Stimulated activated naive B cell treated with anti-CD40 and anti-IgM and Interleukin-4, amounts not matched to agents 10 μg/mL and 1 μg/mL and 100 μg/mL, for 72 hours (primary cell): ENCODE measurements at places on chromosomes 2 and 18.
A peak's percentile ranks its signal among the peaks of the same experiment; 100 is the strongest.

DNA sequence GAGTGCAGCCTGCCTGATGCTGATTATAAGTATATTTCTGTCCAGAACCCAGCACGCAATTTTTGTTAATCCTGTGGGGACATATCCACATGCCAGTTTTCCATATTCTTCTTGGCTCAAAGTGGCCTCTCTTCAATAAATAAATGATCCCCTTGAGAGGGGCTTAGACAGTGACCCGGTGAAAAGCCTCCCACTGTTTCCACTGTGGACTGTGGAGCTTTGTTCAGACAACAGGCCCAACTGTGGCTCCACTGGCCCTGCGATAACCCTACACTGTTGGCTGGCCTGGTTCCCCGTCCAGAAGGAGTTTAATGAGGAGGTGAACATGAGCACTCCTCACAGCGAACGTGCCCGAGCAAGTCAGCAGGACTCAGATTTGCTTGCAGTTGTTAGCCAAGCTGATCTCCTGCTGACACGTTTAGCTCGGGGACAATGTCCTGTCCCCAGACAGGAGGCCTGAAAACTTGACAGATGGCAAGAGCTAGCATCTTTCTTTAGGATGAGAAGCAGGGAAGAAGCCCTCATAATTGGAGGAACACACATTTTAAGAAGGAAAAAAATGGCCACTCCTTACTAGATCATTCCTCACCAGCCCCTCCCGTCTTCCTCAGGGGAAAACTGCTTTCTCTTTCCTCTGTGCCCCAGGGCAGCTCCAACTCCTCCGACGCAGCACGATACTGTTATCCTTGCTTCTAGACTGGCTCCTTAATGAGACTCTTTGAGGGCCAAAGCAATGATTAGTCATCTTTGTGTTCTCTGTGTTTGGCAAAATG is 20.0 kb upstream of the MTCL1 start:
- H3K27ac ChIP-seq, result no peak overlapping the region
- H3K36me3 ChIP-seq, result no peaks in the 10 kb centered on the region

DNA sequence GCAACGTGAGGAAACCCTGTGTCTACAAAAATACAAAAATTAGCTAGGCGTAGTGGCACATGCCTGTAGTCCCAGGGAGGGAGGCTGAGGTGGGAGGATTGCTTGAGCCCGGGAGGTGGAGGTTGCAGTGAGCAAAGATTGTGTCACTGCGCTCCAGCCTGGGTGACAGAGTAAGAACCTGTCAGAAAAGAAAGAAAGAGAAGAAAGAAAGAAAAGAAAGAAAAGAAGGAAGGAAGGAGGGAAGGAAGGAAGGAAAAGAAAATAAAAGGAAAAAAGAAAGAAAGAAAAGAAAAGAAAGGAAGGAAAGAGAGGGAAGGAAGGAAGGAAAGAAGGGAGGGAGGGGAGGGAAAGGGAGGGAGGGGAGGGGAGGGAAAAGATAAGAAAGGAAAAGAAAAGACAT is 89.9 kb upstream of the HPCAL1 start:
- H3K4me3 ChIP-seq, result no peak overlapping the region
- DNase-seq, result no peak
- no peaks in the 10 kb centered on the region for H3K4me1 ChIP-seq
- H3K27me3 ChIP-seq, result peaks cover 2% of the 10 kb centered on the region

GRCh38 chr2:174760845-174761473 is 3.3 kb downstream of the CHRNA1 start:
- no peak overlapping the region for H3K4me3 ChIP-seq
- H3K27ac ChIP-seq, result no peak overlapping the region
- peaks cover 34% of the 10 kb centered on the region for H3K27me3 ChIP-seq
- peaks cover 5% of the 10 kb centered on the region for H3K4me1 ChIP-seq
- DNase-seq, result no peak

- H3K27ac ChIP-seq, result no peak overlapping the region
- H3K36me3 ChIP-seq, result no peaks in the 10 kb centered on the region
- H3K4me3 ChIP-seq, result no peak overlapping the region
- no peak for DNase-seq
- H3K4me1 ChIP-seq, result no peaks in the 10 kb centered on the region
- no peaks in the 10 kb centered on the region for H3K27me3 ChIP-seq
These were observed 117.1 kb upstream of the DTNA start for GRCh38 chr18:34592961-34593382.

- H3K36me3 ChIP-seq, result peaks cover 3% of the 10 kb centered on the region
- no peak for DNase-seq
- no peaks in the 10 kb centered on the region for H3K27me3 ChIP-seq
- no peak overlapping the region for H3K27ac ChIP-seq
- peaks cover 5% of the 10 kb centered on the region for H3K4me1 ChIP-seq
These were observed 66.1 kb downstream of the C18orf63 start for GRCh38 chr18:74381621-74382295.

- no peak for DNase-seq
- H3K4me3 ChIP-seq, result no peak overlapping the region
- H3K4me1 ChIP-seq, result peaks cover 7% of the 10 kb centered on the region
- H3K27ac ChIP-seq, result no peak overlapping the region
These were observed 12.8 kb downstream of the ASIC4 start for GRCh38 chr2:219527076-219527394.

DNA sequence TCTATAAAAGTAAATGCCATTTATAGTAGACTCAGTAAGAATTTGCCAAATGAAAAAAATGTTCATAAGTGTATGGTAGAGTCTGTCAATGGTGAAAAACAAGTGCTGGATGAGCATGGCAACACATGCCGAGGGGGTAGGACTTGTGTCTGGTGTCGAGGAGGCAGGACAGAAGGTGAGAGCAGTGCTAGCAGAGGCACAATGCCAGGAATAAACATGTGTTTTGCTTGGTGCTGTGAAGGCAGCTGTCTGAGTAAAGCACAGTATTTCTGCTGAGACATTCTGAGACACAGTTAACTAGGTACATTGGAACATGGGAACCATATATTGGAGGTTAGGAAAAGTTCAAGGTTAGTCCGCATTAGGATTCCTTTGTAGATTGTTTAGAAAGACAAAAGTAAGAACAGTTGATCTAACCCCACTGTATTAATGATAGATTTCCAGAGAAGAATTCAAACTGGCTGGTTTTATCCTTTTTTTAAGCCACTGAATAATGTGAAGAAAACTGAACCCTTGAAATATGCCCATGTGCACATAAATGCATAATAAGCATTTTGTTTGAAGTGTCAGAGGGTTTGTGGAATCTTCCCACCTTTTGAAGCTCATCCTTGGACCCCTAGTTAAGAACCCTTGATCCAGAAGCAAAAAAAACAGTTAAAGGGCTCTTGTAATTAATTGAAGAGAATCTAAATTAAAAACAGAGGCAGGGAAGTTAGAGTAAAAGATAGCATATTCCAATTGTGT is 7.1 kb downstream of the RBM45 start:
- H3K4me3 ChIP-seq, result no peak overlapping the region
- H3K36me3 ChIP-seq, result peaks cover 37% of the 10 kb centered on the region

DNA sequence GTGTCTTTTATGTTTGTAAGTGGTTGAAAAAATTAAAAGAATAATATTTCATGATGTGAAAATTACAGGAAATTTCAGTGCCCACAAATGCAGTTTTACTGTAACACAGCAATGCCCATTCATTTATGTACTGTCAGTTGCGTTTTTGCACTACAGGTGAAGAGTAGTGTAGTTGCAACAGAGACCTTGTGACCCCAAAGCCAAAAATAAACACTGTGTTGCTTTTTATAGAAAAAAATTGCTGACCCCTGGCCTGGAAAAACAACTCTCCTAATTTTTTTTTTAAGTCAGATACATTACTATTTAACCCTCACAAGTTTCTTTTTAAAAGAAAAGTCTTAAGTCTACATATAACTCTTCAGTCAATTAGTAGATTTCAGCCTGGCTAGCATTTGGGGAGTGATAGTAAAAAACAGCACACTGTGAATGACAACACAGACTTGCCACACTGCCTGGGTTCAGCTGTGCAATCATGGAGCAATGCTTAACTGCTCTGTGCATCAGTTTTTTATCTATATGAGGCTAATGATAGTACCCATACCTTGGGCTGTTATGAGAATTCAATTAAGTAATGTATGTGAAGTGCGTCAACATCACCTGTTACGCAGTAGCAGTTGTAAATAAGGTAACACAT is 8.1 kb downstream of the KLHL14 start:
- H3K27me3 ChIP-seq, result no peaks in the 10 kb centered on the region
- no peak overlapping the region for H3K27ac ChIP-seq
- DNase-seq, result no peak
- peaks cover 32% of the 10 kb centered on the region for H3K4me1 ChIP-seq
- peaks cover 4% of the 10 kb centered on the region for H3K36me3 ChIP-seq

GRCh38 chr18:75291460-75291859 is 80.9 kb downstream of the TSHZ1 start:
- H3K27ac ChIP-seq, result no peak overlapping the region
- DNase-seq, result no peak

- no peaks in the 10 kb centered on the region for H3K27me3 ChIP-seq
- no peak for DNase-seq
- H3K4me3 ChIP-seq, result no peak overlapping the region
- H3K27ac ChIP-seq, result peak overlapping the region; percentile 25
- H3K36me3 ChIP-seq, result peaks cover 26% of the 10 kb centered on the region
These were observed 7.4 kb downstream of the MYL12B start for GRCh38 chr18:3269241-3269913.

GRCh38 chr18:8133032-8133431 is 476.2 kb upstream of the RAB12 start:
- H3K27me3 ChIP-seq, result peaks cover 4% of the 10 kb centered on the region
- H3K27ac ChIP-seq, result no peak overlapping the region
- no peaks in the 10 kb centered on the region for H3K36me3 ChIP-seq
- DNase-seq, result no peak
- no peak overlapping the region for H3K4me3 ChIP-seq

DNA sequence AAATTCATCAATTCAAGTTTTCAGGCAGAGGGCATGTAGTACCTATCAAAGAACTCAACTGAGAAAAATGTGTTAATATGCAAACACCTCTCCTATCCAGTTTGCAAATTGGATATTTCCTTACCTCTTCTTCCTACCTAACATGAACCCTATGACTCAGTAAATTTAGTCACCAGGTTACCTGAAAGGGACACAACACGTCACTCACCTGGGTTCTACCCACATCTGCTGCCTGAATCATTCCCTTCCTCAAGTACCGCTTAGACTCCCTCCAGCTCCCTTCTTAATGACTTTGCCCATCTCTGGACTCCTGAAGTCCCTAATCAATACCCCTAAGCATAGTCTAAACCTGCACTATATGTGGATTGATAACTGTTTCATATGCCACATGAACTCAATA is 10.4 kb downstream of the ANKRD44 start:
- H3K27me3 ChIP-seq, result no peaks in the 10 kb centered on the region
- peak overlapping the region; percentile 42 for H3K27ac ChIP-seq
- peaks cover 51% of the 10 kb centered on the region for H3K36me3 ChIP-seq

DNA sequence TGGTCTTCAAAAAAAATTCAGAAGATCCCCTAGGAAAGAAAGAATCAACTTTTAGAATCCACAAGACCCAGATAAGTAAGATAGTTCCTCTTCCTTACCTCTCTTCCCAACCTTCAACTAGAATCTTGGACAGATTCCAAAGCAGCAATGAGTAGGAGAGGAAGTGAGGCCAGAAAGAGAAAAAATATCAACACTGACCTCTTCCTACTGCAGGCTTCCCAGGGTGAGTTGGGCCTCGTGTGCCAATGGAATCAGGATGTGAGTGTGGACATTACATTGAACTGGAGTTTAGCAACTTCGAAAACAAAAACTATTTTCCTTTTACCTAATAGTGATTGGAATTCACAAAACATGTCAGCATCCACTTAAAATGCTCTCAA is 102.5 kb upstream of the PIEZO2 start:
- H3K36me3 ChIP-seq, result no peaks in the 10 kb centered on the region
- no peaks in the 10 kb centered on the region for H3K4me1 ChIP-seq
- no peak overlapping the region for H3K4me3 ChIP-seq
- no peak overlapping the region for H3K27ac ChIP-seq
- no peaks in the 10 kb centered on the region for H3K27me3 ChIP-seq

DNA sequence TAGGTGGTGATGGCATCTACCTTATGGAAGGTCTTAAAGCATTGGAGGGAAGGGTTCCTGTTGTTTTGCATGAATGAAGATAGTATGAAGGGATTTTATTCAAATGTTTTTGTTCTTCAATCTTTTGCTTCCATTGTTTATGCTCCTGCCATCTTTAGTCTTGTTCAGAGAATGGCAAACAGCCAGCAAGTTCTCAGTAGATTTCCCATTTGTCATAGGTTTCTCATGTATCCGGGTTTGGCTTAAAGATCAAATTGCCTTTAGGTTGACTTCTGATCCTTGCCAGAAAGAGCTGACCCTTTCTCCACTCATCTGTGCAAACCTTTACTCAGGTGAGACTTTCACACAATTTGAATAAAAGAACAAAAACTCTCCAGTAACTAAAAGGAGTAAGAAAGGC is 44.2 kb upstream of the STAT4 start:
- H3K4me1 ChIP-seq, result peaks cover 6% of the 10 kb centered on the region
- no peak overlapping the region for H3K4me3 ChIP-seq
- no peak overlapping the region for H3K27ac ChIP-seq
- no peaks in the 10 kb centered on the region for H3K27me3 ChIP-seq

DNA sequence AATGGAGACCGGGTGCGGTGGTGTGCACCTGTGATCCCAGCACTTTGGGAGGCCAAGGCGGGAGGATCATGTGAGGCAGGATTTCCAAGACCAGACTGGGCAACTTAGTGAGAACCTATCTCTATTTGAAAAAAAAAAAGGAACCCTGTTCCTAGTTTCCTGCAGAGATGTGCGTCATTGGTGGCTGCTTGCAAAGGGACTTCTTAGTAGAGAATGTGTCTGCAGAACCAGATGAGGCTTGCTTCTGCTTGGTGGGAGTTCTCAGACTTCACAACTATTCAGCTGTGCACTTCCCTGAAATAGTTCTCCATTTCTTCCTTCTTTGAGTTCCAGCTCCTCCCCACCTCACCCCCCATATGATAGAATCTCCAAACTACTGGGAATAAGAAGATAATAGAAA is 22.3 kb downstream of the ZCCHC2 start:
- H3K27me3 ChIP-seq, result no peaks in the 10 kb centered on the region
- no peak overlapping the region for H3K27ac ChIP-seq
- peaks cover 48% of the 10 kb centered on the region for H3K36me3 ChIP-seq

- peaks cover 36% of the 10 kb centered on the region for H3K4me1 ChIP-seq
- H3K27ac ChIP-seq, result peak overlapping the region; percentile 76
- DNase-seq, result no peak
- peaks cover 11% of the 10 kb centered on the region for H3K36me3 ChIP-seq
These were observed 3.8 kb downstream of the ONECUT2 start for GRCh38 chr18:57438743-57439608.

- H3K36me3 ChIP-seq, result no peaks in the 10 kb centered on the region
- no peak overlapping the region for H3K27ac ChIP-seq
- H3K4me3 ChIP-seq, result no peak overlapping the region
- no peaks in the 10 kb centered on the region for H3K4me1 ChIP-seq
- DNase-seq, result no peak
These were observed 381.6 kb downstream of the DSEL start for GRCh38 chr18:67134911-67135310.
